NCI-H146 (cell line): ENCODE measurements at places on chromosomes 13 and 19.
A peak's percentile ranks its signal among the peaks of the same experiment; 100 is the strongest.

- DNase-seq = no peak
Observed at GRCh38 chr19:48780631-48781391, 25.5 kb downstream of the FGF21 start.

GRCh38 chr13:78129359-78129758, 210.7 kb upstream of the EDNRB start:
- DNase-seq = no peak

GRCh38 chr19:23095418-23095817, 21.4 kb upstream of the ZNF730 start:
- no peak for DNase-seq

GRCh38 chr19:33287927-33288326, 14.4 kb downstream of the CEBPA start:
- no peak for DNase-seq

GRCh38 chr19:18940769-18941627, at the start of gene HOMER3:
TSS of gene HOMER3 (minus strand) at chr19:18941217. CDS start at chr19:18938982, 2,235 bp downstream.
- peak; percentile 59 for DNase-seq

- no peak for DNase-seq
Observed at GRCh38 chr19:3494051-3494450, 6.4 kb downstream of the DOHH start.

- DNase-seq = peak; percentile 85
Observed at GRCh38 chr13:53782488-53782961, 753.9 kb downstream of the OLFM4 start.

- DNase-seq = no peak
Observed at GRCh38 chr13:93758575-93758974, 532.0 kb downstream of the GPC6 start.

GRCh38 chr19:33399081-33399744, 25.7 kb downstream of the CEBPG start:
- DNase-seq = no peak

DNA sequence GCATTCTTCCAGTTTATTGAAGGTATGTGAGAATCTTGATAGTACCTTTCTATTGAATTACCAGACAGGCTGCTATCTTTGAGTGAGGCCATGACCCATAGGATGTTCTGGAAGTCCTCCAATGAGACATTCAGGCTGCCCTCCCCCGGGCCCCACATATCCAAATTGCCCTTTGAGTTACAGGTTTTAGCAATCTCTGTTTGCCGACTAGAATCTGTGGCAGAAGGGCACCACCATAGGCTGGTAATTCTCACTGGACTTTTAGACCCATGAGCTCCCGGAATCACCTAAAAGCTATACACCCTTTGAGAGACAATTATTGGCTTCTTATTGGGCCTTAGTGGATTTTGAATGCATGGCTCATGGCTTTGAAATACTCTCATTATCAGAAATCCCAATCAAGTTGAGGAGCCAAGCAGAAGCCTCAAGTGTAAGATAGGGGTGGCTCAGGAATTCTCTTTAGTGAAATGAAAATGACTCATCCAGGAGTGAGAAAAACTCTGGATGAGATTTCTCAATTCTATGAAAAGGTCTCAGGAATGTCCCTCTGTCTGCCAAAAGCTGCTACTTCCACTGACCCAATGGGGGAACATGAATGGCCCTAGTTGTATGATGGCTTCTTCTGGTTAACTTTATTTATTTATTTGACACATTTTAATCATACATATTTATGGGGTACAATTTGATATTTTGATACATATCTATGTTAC, 172.1 kb upstream of the CSNK1A1L start:
- no peak for DNase-seq

DNA sequence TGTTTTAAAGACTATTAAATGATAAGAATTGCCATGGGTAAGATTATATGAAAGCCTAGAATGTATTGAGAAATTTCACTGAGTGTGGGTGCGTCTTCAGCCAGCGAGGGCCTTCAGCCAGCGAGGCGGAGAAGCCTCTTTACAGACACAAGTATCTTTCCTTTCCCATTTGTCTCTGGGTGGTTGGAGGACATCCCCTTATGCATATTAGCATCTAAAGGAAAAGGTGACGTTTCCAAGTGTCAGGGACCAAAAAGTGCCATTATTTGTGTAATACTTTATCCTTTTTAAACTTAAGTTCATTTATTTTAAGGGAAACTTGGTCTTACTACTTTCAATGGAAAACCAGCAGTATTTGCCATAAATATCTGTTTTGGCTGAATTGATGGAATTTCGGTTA, 22.2 kb downstream of the SMARCA4 start:
- no peak for DNase-seq

- DNase-seq = no peak
Observed at GRCh38 chr19:13959962-13960862, 7.9 kb downstream of the DCAF15 start.

DNA sequence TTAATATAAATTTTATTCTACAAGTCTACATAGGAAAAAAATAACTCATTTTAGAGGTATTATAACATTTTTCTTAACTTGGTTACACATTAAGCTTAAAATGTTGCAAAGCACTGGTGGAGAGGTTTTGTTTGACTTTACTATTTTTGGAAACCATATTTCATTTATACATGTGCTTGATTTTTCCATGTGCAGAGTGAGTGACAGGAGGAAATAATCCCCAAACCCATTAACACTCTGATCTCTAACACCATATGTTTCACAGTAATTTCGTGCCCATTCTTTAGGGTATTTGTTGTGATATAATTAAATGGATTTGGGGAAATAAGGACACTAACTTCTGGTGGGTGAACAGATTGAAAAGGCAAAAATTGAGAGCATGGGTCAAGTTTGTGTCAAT, 2124.4 kb upstream of the PCDH20 start:
- no peak for DNase-seq

- DNase-seq = no peak
Observed at GRCh38 chr19:49904136-49904535, 7.4 kb upstream of the IL4I1 start.

DNA sequence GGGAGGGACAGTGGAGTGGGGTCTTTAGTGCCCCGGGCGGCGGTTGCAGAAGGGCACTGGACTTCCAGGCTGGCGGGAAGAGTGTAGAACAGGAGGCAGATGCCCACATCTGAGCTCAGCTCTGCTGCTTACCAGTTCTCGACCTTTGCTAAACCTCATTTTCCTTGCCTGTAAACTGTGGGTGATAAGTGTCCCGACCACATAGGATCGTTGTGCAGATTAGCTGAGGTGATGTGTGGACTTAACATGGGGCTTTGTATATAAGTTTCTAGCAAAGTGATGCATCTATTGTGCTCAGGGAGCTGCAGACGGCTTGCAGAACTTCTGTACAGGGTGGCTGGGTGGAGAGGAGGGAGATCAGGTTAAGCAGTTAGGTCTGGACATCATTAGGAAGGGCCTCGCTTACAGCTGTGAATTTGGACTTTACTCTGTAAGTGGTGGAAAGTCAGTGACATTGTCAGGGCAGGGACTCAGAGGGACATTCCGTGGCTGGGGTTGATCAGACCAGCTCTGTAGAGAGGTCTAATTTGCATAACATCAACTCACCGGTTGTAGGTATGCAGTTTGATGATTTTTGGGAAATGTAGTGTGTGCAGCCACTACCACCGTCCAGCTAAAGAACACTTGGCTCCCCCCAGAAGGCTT, 70.0 kb downstream of the SPATA13 start:
- DNase-seq = no peak

DNA sequence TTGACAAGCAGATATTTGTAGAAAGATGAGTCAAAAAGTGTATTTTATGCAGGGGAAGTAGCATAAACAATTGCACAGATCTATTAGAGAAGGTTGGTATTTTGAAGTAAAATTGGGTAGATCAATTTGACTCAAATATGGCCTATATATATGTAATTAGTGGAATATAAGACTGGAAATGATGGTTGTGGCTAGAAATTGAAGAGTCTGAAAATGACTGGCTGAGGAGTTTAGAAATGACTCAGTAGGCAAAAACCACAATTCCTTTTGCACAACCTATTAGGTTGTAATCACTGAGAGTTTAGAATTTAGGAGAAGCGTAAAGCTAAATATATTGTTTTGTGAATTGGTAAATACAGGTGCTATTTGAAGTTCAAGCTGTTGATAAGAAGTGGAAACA, 622.6 kb upstream of the PCDH20 start:
- no peak for DNase-seq

- no peak for DNase-seq
Observed at GRCh38 chr19:1291761-1292418, 6.2 kb downstream of the EFNA2 start.

DNA sequence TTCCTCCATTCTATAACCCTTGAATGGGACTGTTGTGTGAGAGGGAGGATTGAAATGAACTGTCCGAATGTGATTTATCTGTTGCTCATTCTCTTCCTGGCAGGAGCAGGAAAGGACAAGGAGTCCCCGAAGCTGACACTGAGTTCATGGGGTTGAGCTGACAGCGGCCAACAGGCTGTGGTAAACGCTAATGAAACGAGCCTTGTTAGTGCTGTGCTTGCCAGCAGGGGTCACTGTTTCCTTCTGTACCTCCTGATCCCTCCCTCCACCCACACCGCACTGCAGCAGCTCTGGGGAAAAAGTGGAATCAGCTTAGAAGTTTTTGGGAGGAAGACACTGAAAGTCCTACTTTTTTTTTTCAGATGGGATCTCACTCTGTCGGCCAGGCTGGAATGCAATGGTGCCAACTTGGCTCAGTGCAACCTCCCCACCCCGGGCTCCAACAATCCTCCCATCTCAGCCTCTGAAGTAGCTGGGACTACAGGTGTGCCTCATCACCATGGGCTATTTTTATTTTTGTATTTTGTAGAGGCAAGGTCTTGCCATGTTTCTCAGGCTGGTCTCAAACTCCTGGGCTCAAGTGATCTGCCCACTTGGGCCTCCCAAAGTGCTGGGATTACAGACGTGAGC, 6.7 kb upstream of the ZNF761 start:
- peak; percentile 80 for DNase-seq

GRCh38 chr13:74162782-74163181, 28.6 kb upstream of the KLF12 start:
- no peak for DNase-seq

DNA sequence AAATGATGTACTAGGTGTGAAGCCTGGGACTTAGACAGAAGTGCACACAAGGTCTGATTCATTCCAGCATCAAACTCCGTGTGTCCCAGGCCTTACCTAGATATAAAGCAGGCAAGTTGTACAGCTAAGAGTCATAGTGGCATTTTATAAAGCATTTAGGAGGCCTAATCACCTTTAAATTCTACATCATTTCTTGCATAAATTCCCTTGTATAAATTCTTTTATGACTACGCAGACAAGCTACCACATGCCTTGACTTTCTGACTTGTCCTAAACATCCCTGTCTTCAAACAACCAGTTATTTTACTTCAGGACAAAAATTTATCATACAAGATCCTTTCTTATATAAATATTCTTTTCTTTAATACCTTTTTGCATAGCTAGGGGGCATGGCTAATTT, 22.5 kb downstream of the TMEM255B start:
- DNase-seq = no peak

GRCh38 chr13:97495678-97496077, 61.7 kb downstream of the RAP2A start:
- no peak for DNase-seq

GRCh38 chr19:3801412-3802096, 15.4 kb upstream of the MATK start:
- peak; percentile 56 for DNase-seq
